Uterus (tissue), 4 donors: ENCODE measurements at places on chromosomes 11 and 22.
A peak's percentile ranks its signal among the peaks of the same experiment; 100 is the strongest.

GRCh38 chr11:118079491-118079890, 2.6 kb downstream of the TMPRSS4 start:
- DNase-seq: no peak

DNA sequence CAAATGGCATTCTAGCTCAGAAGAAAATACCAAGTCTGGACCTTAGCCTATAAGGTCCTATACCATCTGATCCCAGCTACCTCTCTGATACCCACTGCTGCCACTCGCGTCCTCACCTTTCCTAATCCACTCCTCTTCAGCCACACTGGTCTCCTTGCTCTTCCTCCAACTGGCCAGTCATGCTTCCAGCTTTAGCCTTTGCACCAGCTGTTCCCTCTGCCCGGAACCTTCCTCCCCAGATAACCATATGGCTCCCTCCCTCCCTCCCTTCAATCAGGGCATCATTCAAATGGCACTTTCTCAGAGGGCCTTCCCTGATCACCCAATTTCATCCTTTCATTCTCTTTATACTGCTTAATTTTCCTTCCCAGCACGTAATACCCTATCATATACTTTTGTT, 67.9 kb downstream of the KCNC1 start:
- DNase-seq: no peak

DNA sequence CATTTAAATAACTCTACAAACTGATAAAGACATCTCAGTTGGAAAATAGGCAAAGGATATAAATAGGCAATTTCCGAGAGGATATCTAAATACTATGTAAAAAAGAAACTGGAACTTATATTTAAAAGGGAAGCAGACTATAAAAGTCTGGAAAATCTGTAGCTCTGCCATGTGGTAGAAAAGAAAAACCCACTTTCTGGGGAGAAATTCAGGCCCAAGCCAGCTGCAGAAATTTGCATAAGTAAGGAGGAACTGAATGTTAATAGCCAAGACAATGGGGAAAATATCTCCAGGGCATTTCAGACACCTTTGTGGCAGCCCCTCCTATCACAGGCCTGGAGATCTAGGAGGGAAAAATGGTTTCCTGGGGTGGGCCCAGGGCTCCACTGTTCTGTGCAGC, 97.8 kb upstream of the ZBED5 start:
- DNase-seq: no peak

GRCh38 chr22:22691055-22691454, 46.6 kb downstream of the GGTLC2 start:
- DNase-seq: no peak

DNA sequence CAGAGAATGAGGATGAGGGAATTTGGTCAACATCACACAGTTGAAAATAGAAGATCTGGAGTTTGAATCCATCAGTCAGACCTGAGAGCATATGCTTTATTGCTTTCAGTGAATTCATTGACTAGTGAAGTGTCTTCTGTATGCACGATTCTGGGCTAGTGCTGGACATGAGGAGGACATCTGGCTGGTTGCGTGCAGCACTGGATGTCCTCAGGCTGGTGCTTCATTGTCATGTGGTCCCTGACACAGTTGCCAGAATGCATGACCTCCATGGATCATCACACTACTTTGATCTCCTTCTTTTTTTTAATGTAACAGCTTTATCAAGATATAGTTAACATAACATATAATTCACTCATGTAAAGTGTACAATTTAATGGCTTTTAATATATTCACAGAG, 44.5 kb upstream of the MMP7 start:
- no peak for DNase-seq

- DNase-seq: peak; percentile 52
Measured at GRCh38 chr11:69012092-69013008, 696 bp downstream of the MRGPRF start.

GRCh38 chr11:120270386-120270785, 30.4 kb downstream of the POU2F3 start:
- no peak for DNase-seq

GRCh38 chr11:7457211-7457610, 28.1 kb upstream of the OLFML1 start:
- no peak for DNase-seq

DNA sequence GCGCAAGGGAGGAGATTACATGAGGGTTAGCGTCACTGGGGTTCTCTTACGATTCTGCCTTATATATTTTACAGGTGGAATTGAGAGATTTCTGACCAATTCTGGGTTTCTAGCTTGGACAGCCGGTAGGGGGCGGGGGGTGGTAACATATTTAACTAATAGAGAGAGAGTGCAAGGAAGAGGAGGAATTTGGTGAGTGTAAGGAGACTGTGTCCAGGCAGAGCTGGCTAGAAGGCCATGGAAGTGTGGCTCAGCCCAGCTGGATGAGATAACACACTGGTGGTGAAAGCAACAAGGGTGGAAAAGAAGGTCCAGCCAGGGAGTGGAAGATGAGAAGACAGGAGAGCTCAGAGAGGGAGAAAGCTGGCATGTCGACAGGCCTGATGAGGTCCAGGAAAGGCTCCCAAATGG, 56.5 kb downstream of the ST3GAL4 start:
- DNase-seq: no peak

- DNase-seq: no peak
Measured at GRCh38 chr11:111409915-111410314, 30.8 kb upstream of the POU2AF1 start.

DNA sequence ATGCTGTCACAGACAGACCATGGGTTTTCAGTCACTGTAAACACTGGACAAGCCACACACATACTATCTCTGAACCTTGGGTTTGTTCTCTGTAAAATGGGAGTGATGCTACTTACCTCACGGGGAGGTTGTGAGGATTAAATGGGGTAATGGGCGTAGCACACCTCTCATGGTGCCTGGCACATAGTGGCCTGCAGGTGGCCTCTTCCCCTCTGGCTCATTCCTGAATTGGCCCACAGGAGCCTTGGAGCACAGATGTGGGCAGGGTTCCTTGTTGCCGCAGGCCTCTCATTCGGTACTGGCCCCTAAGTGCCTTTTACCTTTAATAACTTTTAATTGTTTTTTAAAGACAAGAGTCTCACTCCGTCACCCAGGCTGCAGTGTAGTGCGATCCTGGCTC, 11.7 kb downstream of the MICAL2 start:
- DNase-seq: no peak

- DNase-seq: no peak
Measured at GRCh38 chr22:31239771-31240370, 27.8 kb downstream of the LIMK2 start.

GRCh38 chr11:75339685-75340409, 11.6 kb downstream of the ARRB1 start:
- no peak for DNase-seq

- no peak for DNase-seq
Measured at GRCh38 chr22:36900880-36901279, 12.5 kb upstream of the CSF2RB start.

- DNase-seq: no peak
Measured at GRCh38 chr22:30182350-30182745, 64.2 kb downstream of the LIF start.

DNA sequence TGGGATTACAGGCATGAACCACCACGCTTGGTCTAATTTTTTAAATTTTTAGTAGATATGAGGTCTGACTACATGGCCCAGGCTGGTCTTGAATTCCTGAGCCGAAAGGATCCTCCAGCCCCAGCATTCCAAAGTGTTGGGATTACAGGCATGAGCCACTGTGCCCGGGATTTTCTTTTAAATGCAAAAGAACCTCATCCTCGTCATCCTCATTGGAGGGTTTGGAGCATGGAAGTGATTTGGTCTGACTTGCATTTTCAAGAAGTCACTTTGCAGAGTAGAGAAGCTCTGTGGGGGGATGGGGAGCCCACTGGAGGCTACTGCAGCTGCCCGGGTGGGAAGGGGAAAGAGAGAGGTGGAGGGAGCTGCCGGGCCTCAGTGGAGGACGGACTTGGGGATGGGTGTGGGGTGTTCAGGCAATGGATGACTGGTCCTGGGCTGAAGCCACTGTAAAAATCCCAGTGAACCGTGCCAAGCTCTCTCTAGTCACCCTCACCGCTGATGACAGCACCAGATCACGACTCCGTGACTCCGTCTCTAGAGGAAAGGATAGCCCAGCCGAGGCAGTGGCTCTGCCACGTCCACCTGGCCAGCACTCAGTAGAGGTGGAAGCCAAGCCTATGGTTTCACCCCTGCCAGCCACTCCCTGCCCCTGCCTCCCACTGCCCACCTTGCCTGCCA, 32.8 kb upstream of the SLC22A12 start:
- DNase-seq: no peak

GRCh38 chr11:93842034-93842433, 8.4 kb downstream of the VSTM5 start:
- no peak for DNase-seq

- DNase-seq: no peak
Measured at GRCh38 chr11:69620683-69621290, 20.2 kb upstream of the CCND1 start.

DNA sequence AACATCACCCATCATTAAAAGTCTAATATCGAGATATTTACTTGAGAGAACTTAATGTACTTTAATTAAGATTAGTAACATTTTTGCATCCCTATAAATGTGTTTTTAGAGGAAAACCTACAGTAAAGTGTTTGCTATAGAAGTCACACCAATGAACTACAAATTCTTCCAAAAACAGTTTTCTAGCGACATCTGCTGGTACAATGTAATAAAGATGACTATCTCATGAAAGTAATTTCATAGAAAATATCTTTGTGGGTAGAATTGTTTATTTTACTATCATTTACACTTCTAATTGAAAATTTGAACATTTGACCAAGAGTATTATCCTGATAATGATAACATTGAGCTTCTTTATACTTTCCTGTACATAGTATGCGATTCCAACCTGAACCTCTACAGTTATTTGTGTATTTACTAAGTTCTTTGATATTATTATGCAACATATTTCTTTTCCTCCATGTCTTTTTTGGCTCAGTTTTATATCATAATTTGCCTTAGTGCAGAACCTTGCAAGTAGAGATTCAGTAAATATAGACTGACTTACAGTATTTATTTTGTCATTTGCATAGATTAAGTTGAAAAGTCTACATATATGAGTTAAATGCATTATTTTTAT, 252.7 kb downstream of the TMEM135 start:
- DNase-seq: no peak

DNA sequence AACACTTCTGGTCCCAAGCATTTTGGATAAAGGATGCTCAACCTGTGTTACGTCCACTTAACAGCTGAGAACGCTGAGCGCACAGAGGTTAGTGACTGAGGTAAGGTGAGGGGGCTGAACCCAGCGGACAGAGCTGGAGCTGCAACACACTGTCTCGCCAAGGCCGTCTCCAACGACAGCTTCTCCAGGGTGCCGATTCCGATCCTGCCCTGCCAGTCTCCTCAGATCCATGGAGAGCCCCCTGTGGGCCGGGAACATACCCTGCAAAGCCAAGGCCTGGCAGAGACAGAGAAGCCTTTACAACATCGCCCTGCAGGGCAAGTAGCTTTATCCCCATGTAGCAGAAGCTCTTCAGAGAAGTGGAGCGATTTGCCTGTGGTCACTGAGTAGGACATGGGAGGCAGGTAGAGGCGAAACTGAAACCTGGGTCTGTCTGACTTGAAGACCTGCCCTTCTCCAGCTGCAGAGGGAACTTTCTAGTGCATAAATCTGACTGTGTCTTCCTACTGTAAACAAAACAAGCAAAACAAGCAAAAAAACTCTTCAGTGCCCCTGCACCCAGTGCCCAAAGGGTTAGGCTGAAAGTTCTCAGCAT, 72.8 kb downstream of the SCUBE1 start:
- DNase-seq: no peak

DNA sequence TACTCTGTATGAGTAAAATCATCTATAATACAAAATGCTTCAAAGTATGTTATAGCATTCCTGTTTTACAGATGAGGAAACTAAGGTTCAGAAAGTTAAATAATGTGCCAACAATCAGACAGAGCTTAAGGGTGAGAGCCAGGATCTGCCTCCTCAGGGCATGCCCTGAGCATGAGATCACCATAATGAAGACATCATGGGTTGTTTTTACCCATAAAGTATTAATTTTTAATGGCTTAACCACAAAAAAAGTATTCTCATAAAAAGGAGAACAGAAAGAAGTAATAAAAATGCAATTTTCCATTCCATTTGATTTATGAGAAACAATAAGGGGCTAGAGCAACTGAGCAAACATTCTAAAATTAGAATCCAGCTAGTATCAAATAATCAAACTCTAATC, 534.3 kb upstream of the ARHGAP42 start:
- no peak for DNase-seq

GRCh38 chr22:22030493-22031182, 48.1 kb upstream of the TOP3B start:
- peak; percentile 34 for DNase-seq

GRCh38 chr11:117720061-117720511, 76.9 kb downstream of the DSCAML1 start:
- no peak for DNase-seq

- no peak for DNase-seq
Measured at GRCh38 chr11:3626250-3626960, 15.4 kb downstream of the ART5 start.

DNA sequence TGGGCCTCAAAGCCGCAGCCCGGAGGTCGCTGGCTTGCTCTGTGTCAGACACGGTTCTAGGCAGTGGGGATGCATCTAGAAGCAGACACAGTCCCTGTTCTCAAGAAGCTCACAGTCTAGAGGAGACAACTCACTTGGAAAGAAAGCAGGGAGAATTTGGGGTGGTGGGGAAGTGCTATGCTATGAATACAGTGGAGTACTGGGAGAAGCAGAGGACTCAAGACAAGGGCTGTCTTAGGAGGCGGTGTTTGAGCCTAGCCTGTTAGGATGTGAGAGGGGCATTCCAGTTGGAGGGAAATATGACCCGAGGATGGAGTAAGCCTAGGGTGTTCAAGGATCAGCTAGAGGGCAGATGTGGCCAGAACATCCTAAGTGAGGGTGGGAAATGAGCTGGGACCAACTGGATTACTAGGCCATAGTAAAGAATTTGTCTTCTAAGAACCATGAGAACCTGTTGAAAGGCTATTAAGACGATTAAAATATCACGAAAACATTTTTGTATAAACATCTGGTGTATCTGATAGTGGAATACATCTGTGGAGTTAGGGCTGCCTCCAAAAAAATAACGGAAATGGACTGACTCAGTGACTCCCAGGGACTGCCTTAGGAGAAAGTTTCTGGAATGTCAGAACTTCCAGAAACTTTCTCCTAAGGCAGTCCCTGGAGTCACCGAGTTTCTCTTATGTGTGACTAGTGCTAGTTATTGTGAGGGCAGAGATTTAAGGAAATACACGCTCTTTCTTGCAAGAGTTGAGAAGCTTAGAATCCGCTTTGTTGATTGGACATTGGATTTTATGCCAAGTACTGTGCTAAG, 1.1 kb upstream of the PITPNB start:
- peak; percentile 50 for DNase-seq
